Tibial nerve (tissue), 4 donors: ENCODE measurements at places on chromosomes 1 and 21. TPM values are rescaled to one million over a fixed set of nuclear protein-coding genes. Genes with fewer than 3 reads are reported as not detected.

AMIGO1 gene
- total RNA-seq: 8.4 TPM

TMEM200B gene
- total RNA-seq: 19.8 TPM

ZNF695 gene
- not detected for total RNA-seq

ZNF692 gene
- 70.7 TPM for total RNA-seq

FRRS1 gene
- 2.5 TPM for total RNA-seq

HCRTR1 gene
- not detected for total RNA-seq

TRIM46 gene
- 15.5 TPM for total RNA-seq

ID3 gene
- total RNA-seq: 348 TPM

IKBKE gene
- total RNA-seq: 3.7 TPM

TAS1R3 gene
- total RNA-seq: 0.39 TPM

CHIA gene
- total RNA-seq: not detected

FCRLA gene
- 0.60 TPM for total RNA-seq

F3 gene
- total RNA-seq: 65.6 TPM

ZSWIM5 gene
- 2.4 TPM for total RNA-seq

RHEX gene
- not detected for total RNA-seq

TM2D1 gene
- total RNA-seq: 88.3 TPM

TNFRSF14 gene
- 89.4 TPM for total RNA-seq

SYDE2 gene
- total RNA-seq: 11.0 TPM

CD1B gene
- total RNA-seq: not detected

DNA sequence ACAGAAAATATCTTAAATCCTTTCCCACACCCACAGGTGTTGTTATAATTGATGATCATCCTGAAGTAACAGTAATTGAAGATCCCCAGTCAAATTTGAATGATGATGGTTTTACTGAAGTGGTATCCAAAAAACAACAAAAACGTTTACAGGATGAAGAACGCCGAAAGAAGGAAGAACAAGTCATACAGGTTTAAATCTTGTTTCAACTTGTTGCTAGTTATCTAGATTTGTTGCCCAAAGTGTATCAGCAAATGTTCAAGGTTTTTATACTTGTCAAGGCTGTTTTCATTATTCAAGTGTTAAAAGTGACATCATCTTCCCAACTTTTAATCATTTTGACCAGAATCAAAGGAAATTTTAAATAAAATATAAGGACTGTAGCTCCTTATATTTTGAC lies 64.7 kb downstream of the PRRC2C start:
- DNase-seq: no peak

- no peak for DNase-seq
These were observed 278.5 kb upstream of the GJB5 start for GRCh38 chr1:34476371-34476770.

GRCh38 chr1:209875515-209875914 lies 47.7 kb downstream of the UTP25 start:
- DNase-seq: no peak

DNA sequence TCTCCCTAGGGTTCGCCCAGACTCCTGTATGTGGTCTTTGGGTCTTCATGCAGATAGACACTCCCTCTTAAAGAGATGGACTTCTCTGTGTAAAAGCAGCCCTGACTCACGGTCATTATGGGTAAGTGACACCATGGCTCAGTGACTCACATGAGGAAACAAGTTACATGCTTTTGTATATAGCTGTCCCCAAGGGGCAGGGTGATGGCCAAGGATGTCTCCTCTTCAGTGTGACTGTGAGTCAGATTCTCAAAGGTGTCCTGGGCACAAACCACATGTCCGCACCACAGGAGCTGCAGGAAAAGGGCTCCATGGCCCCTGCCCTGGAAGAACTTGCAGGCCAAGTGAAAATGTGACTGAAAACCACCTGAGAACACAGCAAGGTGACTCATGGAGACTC lies 380.4 kb downstream of the NPHP4 start:
- DNase-seq: no peak

- no peak for DNase-seq
These were observed 5.8 kb downstream of the TTC22 start for GRCh38 chr1:54795356-54795665.

GRCh38 chr1:65207317-65207716 lies 59.3 kb downstream of the AK4 start:
- DNase-seq: no peak

DNA sequence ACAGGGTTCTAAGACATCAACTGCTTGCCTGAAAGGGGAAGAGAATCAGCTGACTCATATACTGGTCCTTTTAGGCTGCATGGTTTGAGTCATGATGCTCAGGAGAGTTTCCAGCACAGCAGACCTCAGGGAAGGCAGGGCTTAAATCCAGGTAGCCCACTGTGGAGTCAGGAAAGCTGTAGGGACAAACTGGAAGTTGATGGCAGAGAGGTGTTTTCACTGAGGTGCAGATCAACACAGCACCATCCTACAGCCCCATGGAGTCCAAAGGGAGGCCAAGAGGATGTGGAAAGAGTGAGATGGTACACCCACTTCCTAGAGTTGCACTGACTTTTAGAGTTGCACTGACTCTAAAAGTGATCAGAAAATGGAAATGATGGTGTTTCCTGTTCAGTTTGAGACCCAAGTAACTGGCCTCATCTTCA lies 252.4 kb upstream of the DUSP10 start:
- DNase-seq: no peak

GRCh38 chr1:7103874-7104273 lies 318.6 kb downstream of the CAMTA1 start:
- no peak for DNase-seq

DNA sequence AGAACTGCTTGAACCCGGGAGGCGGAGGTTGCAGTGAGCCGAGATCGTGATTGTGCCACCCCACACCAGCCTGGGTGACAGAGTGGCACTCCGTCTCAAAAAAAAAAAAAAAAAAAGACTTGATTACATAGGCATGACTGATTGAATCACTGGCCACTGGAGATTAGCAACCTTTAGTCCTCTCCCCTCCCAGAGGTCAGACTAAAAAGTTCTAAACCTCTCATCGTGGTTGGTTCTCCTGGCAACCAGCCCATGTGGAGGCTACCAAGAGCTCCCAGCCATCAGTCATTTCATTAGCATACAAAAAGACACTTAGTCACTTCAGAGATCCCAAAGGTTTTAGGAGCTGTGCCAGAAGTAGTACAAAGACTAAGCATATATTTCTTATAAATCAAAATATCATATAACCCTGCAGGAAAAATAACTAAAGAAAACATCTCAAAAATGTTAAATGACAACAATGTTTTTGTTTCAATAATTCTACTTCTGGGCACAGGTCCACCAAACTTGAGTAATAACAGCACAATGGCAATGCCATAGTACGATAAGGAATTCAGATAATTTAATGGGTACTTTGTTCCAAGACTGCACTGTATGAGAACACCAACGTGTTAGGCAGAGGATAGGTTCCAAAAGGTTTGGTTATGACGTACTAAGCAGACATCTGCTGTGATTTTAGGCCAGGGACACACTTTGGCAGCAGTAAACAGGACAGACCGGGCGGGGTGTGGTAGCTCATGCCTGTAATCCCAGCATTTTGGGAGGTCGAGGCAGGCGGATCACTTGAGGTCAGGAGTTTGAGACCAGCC lies 18.1 kb downstream of the USP48 start:
- DNase-seq: no peak

GRCh38 chr1:201282931-201283829 lies at the start of gene PKP1:
TSS of gene PKP1 (plus strand) at chr1:201283506. CDS start at chr1:201283703, 197 bp downstream.
- DNase-seq: no peak

GRCh38 chr1:200153277-200154055 lies 126.0 kb downstream of the NR5A2 start:
- DNase-seq: no peak

DNA sequence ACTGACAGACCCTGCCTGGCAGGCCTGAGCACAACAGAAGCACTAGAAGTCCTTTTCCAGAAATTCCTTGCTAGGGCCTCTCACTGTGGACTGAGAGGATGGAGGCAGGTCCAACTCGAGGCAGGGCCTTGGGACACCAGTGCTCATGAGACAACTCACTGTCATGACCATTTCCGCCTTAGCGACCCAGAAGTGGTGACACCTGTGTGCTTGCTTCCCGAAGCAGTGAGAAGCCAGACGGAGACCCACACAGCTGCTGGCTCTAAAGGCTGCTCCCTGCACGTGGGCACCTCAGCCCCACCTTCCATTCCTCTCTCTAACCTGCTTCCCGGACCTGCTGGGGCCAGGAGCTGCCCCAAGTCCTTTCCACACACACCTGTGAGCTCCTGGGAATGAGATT lies 33.0 kb downstream of the KCNC4 start:
- DNase-seq: no peak

- no peak for DNase-seq
These were observed 136.4 kb upstream of the COL6A1 start for GRCh38 chr21:45845063-45845769.

DNA sequence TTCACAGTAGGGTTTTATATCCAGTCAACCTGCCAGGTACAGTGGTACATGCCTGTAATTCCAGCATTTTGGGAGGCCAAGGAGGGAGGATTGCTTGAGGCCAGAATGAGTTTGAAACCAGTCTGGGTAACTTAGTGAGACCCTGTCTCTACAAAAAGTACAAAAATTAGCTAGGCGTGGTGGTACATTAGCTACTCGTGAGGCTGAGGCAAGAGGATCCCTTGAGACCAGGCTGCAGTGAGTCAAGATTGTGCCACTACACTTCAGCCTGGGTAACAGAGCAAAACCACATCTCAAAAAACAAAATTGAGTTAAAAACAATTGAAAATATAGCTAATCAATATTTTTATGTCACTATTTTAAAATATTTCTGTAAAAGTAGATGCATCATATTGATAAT lies 33.2 kb downstream of the DDI2 start:
- DNase-seq: no peak

DNA sequence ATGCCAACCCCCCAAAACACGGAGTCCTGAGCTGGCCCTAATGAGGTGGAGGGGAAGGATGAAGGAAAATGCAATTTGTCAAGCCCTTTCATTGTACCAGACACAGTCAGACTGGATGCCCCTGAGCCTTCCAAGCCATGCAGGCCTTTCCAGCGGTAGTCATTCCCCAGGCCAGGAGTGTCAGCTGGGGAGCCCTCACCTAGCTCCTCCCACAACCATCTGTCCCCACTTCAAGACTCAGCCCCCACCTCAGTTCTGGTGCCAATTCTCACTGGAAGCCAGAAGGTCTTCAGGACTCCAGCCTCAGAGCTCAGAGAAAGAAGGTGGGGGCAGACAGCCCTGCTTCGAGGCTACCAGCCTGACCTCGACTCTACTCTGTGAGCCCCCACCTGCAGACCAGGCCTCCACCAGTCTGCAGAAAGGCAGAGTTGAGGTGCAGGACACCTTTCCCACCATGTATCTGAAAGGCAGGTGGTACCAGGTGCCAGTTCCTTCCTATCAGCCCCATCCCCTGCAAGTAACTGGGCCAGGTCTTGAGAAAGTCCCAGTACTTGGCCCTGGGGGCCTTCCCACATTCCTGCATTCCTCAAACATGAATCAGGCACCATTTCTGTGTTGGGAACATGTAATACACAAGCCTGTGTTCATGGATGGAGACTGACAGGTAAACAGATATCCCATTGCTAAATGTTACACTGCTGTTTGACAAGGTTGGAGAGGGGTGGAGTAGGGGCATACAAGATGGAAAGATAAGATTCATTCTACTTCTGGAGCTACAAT lies 180.6 kb upstream of the EDN2 start:
- no peak for DNase-seq

DNA sequence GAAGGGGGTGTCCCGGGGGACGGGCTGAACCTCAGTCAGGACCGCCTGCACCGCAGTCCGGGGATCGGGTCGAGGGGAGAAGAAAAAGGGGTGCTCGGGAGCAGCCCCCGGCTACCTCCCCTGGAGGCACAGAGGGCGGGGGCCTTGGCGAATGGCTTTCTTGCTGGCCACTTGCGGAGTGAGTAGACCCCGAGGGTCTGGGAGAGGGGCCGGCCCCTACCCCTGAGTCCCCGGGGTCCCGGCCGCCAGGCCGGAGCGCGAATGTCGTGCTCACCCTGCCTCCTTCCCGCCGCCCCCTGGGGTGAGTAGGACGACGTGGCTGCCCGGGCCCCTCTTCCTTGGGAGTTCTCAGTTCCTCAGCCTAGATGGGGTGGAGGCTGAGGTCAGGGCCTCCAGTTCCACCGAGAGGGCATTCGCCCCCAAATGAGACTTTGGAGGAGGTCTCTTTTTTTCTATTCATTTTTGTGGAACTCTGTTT lies 113.0 kb downstream of the OSBPL9 start:
- no peak for DNase-seq

- DNase-seq: no peak
These were observed 52.6 kb downstream of the ABCA4 start for GRCh38 chr1:94068096-94068998.

- no peak for DNase-seq
These were observed 38.0 kb downstream of the PTPN14 start for GRCh38 chr1:214513394-214513793.

DNA sequence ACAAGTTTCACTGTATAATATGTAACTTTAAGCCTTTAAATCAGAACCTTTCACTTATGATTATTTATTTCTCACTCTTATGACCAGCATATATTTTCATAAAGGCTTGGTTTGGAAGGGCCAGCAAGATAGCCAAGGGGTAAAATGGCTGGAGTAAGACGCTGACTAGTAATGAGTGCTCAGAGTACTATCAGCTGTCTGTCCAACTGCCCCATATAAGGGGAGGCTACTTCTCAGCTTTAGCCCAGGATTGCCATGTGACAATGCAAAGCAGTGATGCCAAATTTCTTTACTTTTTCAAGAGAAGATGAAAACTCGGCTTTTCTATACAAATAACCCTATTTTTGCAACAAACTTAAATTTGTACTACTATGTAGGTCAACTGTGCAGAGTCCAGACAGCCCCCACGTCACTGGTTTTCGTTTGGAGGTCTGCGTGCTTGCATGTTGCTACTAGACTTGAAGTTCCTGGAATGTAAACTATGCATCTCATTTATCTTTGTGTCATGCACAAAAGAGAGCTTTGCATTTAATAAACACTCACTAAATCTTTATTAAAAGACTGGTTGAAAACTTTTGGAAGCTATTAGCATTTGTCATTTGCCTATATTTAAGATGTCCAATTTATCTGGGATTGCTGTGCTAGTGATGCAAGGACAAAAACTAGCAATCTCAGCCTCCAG lies 110.4 kb downstream of the TNFSF18 start:
- DNase-seq: no peak

DNA sequence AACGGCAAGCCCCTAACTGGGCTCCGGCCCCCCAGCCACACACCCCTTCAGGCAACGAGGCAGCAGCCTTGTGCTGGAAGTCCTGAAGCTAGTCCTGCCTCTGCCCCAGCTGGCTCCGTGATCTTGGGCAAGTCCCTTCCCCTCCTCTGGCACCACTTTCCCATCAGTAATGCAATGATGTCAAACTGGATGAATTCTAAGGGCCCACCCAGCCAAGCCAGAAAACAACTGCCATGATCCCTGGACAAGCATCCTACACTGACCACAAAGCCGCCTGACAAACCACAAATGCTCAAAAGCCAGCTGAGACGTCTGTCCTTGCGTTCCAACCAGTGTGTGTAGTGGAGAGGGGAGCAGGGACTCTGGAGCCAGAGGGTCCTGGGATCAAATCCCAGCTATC lies 26.8 kb downstream of the IFFO2 start:
- DNase-seq: no peak

DNA sequence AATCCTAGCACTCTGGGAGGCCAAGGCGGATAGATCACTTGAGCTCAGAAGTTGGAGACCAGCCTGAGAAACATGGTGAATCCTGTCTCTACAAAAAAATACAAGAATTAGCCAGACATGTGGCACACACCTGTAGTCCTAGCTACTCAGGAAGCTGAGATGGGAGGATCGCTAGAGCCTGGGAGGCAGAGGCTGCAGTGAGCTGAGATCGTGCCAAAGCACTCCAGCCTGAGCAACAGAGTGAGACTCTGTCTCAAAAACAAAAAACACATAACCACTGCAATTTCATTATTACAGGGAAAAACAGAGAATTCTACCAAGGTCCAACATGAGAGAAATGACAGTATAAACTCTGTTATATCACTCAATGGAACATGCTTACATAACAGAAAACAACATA lies 4.4 kb upstream of the TOMM20 start:
- no peak for DNase-seq

- no peak for DNase-seq
These were observed 163.3 kb downstream of the TM2D1 start for GRCh38 chr1:61561666-61562065.
